ENCODE measurements at places on chromosomes 5 and 9.

- DNase-seq: no peak
Observed at GRCh38 chr9:115182264-115182663, 64.3 kb upstream of the TNC start.

DNA sequence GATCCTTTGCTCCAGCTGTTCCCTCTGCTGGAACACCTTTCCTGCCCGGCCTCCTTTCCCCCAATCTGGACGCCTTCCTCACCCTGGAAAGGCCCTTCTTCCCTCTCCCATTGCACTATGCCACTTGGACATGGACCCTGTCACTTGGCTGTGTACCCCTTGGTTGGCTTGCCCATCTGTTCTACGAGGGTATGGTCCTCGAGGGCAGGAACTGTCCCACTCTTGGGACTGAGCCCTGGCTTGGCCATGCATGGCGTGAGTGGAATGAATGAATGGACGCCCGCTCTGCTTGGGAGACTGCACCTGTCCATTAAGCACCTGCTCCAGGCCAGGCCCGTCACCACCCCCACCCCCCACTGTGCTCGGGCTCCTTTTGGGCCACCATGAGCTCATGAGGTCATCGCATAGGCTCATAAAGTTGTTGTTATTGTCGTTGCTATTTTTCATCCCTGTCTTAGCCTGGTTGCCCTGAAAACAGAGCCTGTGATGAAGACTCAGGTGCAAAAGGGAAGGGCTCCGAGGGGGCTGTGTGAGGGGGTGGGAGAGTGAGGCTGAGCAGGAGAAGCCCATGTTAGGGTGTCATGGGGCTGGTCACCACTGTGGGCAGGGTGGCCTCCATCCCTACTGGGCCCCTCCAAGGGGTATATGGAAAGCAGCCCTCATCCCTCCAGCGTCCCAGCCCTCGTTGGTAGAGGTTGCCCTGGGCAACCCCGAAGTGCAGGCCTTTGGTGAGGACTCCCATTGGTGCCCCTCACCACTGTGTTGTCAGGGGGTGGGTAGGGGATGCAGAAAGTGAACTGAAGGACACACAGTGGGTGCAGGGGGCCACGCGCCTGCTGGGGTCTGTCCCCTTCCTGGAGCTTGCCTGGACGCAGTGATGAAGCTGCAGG, 57.2 kb upstream of the IER5L start:
- DNase-seq: no peak

DNA sequence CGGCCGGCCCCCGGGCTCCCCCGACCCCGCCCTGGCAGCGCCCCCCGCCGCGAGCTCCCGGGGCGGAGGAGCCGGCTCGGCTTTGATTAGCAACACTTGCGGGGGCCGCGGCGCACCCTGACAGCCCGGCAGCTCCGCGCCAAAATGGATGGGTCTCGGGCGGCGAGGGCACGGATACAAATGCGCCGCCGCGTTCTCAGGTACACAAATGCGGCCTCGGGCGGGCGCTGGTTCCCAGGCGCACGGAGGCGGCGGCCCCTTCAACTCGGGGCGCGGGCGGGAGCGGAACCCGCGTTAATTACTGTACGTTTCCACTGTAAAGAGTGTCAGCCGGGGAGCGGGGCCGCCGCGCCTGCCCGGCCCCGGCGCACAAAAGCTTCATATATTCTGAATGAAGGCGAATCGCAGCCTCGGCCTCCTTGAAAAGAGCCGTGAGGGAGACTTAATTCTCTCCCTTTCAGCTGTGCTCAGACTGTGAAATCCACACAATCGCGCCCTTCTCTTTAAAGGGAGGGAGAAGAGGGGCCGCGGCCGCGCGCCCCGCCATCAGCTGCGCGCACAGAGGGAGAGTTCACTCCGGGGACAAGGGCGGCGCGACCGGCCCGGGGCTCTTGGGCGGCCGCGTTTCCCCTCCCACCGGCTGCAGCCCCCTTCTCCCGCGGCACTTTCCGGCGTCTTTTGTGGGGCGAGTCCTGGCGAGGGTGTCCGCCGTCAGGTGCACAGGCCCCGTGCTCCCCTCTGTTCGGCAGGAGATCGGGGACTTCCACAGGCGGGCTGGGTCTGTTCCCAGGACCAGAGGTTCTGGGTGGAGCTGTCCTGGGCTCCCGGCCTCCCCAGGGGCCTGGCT, 27.0 kb downstream of the MSX2 start:
- DNase-seq: no peak

DNA sequence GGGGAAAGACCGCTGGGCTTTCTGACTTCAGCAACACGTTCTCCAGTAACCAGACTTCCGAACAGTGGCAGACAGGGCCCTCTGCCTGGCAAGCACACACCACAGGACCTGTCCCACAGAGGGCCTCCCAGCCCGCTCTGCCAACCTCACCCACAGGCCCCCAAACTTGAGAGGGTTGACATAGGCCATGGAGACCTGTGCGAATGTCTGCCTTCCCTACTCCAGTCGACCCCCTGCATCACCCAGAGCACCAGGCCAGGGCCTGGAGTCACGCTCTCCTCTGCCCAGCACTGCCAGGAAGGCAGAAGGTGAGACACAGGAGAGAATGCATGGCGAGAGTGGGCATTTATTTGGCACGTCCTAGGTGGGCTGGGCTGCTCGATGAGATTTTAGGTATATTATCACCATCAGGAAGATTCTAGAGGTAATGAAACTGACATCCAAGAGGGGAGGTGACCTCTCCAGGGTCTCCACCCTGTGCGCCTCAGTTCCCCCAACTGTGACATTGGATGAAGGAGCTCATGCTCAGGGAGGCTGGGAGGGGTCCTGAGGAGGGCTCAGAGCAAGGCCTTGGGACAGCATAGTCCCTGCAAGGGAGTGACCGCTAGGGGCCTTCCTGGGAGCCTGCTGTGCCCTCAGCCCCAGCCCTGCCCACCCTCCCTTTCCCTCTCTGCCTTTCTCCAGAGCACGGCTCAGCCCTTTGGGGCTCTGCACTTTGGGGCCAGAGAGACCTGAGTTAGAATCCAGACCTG, 54.9 kb downstream of the DUSP1 start:
- DNase-seq: no peak

- no peak for DNase-seq
Observed at GRCh38 chr5:4420681-4421080, 719.4 kb upstream of the ADAMTS16 start.

- no peak for DNase-seq
Observed at GRCh38 chr9:93001031-93001430, 53.7 kb downstream of the FGD3 start.

DNA sequence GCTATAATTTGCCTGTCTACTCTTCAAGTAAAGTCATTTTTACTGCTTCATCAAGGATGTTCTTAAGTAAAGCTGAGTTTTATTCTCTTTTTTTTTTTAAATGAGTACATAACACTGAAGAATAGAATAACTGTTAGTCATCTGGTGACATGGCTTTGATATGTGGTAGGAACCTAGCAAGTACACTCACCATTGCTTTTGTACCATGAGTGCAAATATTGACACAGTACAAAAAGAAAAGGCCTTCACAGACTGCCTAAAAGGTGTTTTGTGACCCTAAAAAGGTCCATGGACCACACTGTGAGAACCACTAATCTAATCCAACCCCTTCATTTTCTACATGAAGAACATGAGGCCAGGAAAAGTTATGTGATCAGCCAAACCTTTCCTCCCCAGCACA, 55.0 kb downstream of the ECPAS start:
- DNase-seq: no peak

GRCh38 chr5:9335754-9336495, 209.9 kb downstream of the SEMA5A start:
- DNase-seq: no peak

DNA sequence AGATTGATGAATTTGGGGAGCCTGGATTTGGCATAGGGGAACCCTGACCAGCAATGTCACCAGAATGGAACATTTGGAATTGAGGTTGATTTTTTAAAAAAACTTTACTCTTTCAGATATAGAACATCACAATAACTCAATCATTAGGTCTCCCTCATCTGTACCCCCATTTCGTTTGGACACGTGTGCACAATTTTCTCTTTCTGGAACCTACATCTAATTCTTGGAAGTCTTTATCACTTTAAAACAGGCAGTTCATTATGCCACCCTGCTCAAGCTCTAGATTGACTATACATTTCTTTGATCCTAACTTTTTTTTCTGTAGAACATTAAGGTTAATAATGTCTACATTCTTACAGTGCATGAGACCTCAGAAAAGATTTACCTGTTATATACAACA, 3.7 kb upstream of the SSBP2 start:
- DNase-seq: no peak
